ENCODE measurements at places on chromosomes 7 and 10.
A peak's percentile ranks its signal among the peaks of the same experiment; 100 is the strongest.

GRCh38 chr10:126170776-126171175, 217.5 kb downstream of the ADAM12 start:
- no peak for DNase-seq

DNA sequence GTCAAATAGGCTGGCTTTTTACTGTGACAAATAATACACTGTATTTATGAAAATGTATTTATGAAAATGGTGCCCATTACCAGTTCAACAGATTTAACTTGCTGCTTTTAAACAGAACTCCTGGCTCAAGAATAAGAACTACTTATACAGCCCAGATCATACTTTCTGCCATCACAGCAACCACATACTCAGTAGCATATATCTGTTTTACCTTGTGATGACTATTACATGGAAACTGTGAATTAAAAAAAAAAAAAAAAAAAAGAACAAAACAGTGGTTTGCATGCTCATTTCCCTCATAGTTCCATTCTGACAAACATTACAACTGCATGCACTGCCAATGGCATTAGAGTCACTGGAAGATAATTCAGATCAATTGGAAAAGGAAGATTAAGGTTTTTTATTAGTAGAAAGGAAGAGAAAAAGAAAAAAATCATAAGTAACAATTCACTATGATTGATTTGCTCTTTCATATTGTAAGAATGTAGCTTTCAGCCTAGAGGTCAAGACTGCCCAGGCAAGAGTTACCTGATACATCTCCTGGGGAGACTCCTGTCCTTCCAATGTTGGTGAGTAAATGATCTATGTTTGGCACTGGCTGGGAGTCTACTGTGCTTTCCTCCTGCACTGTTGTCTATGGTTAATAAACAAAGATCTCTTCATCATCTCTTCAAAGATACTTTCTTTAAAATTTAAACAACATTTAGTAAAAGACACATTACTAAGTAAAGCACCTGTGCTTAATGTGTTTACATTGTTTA, 132.8 kb downstream of the ARHGAP21 start:
- DNase-seq: no peak

DNA sequence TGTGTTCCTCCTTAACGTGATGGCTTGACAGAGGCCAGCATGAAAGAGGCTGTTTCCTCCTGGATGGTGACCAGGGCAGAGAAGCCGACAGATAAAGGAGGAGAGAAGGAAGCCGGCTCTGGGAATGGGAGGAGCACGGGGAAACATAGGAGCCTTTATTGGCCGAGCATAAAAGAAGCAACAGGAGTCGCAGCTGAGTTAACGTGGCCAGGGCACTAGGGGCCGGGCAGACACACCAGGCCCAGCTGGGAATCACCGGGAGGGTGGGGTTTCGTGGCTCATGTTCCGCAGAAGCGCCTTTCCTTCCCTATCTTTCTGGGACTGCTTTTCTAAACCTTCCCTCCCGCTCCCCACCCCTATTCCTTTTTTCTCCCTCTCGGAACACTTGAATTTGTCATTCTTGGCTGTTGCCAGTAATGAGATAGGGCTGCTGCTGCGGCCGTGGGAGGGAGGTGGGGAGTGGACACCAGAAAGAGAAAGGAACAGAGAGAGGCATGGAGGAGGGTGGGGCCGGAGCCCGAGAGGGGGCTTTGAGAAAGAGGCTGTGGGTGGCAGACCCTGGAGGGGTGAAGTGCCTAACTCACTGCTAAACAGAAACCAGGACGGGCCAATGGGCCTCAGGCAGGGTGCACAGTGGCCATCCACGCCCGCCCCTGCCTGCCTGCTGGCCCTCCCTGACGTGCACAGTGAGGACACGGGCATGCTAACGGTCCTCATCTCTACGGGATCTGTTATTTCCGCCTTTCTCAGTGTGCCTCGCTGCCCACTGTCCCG, 65.2 kb downstream of the COL13A1 start:
- peak; percentile 63 for DNase-seq

- DNase-seq: no peak
These were observed 29.2 kb downstream of the IQUB start for GRCh38 chr7:123505221-123505620.

- DNase-seq: no peak
These were observed 25.4 kb downstream of the INSIG1 start for GRCh38 chr7:155323001-155323638.

GRCh38 chr7:150374026-150374425, 5.1 kb upstream of the ZNF775 start:
- no peak for DNase-seq

- no peak for DNase-seq
These were observed 386.7 kb downstream of the CALN1 start for GRCh38 chr7:72025381-72025960.

GRCh38 chr7:50584793-50585408, 19.7 kb upstream of the DDC start:
- no peak for DNase-seq

- DNase-seq: no peak
These were observed 93.3 kb downstream of the CUL2 start for GRCh38 chr10:34996843-34997242.

GRCh38 chr7:157692460-157693011, 355.7 kb downstream of the DNAJB6 start:
- DNase-seq: no peak

GRCh38 chr10:102040305-102041050, 15.5 kb downstream of the ARMH3 start:
- peak; percentile 19 for DNase-seq
